NCI-H1694 (cell line): ENCODE measurements at places on chromosomes 6 and 20.
A peak's percentile ranks its signal among the peaks of the same experiment; 100 is the strongest.

GRCh38 chr6:28523241-28523622 lies 2.4 kb upstream of the GPX5 start:
- DNase-seq = no peak

DNA sequence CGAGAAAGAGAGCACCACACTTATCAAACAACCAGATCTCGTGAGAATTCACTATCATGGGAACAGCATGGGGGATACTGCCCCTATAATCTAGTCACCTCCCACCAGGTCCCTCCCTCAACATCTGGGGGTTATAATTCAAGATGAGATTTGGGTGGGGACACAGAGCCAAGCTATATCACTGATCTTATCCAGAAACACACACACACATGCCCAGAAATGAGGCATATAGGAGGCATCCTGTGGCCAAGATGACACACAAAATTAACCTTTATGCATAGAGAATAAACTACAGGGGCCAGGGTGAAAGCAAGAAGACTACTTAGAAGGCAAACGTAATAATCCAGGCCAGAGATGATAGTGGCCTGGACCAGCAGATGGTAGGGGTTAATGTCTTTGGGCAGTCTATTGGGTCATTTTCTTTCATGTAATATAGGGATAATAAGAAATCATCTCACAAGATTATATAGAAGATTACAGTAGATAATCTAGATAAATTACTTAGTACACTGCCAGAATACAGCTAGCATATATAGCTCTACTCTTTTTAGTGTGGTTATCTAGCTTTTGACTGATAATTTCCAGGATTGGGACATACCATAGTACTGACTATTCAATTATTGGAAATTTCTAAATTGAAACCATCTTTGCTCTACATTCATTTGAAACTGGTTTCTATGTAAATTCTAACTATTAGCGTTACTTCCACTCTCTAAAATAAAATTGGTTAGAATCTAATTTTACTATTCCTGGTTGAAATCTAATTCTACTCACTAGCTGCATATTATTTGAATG lies 20.0 kb downstream of the RNF144B start:
- no peak for DNase-seq

DNA sequence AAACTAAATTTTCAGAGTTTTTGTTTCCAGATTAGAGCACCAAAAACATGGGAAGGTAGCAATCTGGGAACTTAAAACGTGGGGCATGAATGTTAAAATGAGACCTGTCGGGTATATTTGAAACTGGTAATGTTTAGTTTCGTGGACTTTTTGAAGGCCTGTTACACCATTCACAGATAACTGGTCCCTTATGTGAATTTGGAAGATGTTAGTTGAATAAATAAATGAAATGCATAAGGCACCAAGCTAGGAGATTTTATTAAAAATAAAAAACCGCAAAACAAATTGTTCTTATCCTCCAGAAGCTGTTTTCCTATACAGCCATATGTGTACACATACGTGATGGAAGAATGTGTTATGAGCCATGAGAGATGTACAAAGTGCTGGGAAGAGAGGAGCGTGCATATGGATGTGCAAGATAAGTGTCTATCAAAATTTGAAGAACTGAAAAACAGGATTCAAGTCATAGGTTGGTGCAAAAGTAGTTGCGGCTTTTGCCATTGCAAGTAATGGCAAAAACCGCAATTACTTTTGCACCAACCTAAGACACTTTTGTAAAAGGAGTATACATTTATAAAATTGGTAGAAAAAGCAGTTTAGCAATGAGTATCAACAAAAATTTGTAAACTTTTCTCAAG lies 700 bp upstream of the MCUR1 start:
- no peak for DNase-seq

GRCh38 chr6:111663692-111664564 lies 58.2 kb upstream of the TRAF3IP2 start:
- DNase-seq = no peak

DNA sequence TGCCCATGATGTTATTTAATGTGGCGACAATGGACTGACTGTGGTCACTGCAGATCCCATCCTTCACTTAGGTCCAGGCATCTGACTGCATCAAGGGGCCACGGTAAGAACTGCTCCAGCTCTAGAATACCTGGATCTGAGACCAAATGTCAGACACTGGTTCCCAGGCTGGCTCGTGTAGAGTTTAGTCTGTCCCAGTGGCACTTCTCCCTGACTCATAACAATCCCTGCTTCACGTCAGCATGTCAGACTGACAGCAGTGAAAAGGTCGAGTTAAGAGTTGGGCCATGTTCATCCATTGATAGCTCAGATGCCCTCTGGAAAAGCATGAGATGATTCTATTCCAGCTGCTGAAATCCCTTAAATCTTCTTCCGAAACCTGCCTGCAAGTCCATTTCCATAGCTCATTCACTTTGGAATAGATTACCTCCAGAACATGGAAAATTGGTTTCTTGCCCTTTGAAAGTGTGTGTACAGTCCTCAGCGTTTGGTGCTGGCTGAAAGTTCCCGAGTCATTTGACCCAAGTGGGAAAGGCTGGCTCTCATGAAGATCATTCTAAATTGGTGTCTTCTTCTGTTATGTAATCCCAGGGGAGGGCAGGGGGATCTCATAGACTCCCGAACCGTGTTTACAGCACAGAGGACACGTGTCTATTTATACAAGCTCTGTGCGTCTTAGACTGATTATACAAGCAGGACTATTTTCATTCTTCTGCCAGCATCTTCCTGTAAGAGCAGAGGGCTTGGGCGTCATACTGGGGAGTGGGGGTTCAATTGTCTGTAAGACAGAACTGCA lies 160.8 kb downstream of the ZDHHC14 start:
- no peak for DNase-seq

- DNase-seq = no peak
These were observed 936 bp upstream of the TMX4 start for GRCh38 chr20:8020314-8021079.

DNA sequence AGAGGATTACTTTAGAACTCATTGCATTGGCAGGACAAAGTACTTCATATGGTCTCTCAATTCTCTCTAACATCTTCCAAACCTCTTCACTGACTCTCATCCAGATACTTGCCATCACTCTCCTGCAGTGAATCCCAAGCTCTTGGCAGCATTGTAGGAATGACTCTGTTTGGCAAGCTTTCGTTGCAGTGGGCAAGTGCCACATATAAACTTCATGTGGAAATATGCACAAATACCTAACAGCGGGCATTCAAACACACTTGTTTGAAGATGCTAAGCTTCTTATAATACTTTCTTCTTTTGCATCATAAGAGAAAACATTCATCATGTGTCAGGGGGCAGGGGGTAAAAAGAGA lies 86.2 kb upstream of the F13A1 start:
- no peak for DNase-seq

DNA sequence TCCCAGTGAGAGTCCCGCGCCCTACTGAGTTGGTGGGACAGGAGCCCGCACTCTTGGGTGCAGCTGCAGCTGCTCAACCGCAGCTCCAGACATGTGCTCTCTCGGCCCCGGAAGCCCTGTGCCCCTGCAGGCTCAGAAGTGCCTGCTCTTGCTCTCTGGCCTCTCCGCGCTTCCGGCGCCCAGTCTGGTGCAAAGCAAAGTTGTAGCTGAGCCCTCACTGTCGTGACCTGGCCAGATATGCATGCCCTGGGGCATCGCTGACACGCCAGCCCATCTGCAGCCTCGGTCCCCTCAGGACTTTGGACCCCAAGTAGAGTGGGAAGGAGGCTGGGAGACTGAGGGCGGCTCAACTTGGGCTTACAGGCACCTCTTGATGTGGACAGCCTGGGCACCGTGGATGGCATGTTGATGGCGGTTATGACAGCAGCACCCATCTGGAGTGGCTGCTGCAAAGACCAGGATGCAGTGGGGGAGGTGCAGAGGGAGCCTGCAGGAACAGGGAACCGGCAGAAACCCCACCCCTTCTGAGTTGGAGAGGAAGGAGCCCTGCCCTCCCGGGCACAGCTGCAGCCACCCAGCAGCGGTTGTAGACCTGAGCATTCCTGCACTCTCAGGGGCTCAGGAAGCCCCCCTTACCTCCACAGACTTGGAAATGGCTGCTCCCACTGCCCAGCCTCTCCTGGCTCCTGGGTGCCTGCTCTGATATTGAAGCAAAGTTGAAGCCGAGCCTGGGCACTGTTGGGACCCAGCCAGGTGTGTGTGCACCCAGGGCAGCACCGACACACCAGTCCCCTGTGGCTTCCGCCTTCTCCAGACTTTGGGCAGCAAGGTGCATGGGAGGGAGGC lies 462.6 kb downstream of the TBC1D32 start:
- DNase-seq = no peak

DNA sequence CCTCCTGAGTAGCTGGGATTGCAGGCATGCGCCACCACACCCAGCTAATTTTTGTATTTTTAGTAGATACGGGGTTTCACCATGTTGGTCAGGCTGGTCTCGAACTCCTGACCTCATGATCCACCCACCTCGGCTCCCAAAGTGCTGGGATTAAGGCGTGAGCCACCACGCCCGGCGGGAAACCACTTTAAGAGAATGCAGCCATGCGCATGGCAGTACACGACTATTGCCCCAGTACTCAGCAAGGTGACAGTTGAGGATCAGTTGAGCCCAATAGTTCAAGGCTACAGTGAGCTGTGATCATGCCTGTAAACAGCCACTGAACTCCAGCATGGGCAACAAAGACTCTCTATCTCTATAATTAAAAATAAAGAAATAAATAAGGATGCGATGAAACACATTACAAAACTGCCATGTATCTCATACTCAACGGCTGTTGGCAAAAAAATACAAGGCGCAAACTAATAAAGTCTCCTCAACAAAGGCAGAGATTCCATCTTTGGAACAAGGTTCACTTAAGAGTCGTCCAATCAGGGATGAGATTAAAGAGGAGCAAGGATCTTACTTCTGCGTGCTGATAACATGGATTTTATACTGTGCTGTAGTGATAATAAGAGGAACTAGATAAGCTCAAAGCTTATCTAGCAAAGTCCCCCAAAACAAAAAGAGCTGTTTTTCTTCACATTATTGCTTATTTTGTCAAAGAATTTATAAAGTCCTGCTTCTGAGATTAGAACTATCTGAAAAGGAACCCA lies 51.1 kb downstream of the STAU1 start:
- no peak for DNase-seq

GRCh38 chr6:8803181-8803760 lies 367.9 kb upstream of the SLC35B3 start:
- DNase-seq = no peak

DNA sequence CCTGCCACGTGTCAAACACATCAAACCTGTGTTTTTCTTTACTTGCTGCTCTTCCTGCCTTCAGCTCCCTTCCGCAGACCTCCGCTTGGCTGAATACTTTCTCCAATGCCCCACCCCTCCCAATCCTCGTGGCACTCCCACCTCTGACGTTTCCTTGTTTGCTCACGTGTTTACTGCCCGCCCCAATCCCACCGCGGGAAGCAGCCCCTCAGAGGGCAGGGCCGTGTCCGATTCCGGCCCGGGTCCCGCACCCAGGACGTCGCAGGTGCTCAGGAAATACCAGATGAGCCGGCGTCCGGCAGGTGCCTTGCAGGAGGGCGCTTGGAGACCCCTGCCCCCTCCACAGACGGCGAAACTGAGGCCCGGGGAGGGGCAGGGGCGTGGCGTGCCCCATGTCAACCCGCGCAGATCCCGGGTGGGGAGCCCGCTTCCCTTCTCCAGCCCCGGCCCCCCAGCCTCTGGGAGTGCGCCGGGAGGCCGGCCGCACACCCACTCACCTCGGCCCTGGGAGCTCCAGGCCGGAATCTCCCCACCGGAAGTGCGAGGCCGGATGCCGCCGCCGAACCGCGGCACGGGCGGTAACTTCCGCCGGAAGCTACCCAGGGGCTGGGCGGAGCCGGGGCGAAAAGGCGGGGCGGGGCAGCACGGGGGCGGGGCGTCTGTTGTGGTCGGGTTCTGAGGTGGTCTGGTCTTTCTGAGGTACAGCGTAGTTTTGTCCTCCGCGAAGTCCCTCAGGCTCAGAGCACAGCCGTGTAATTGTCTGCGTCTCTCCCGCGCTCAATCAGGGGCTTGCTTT lies 42.3 kb downstream of the ELMO2 start:
- DNase-seq = peak; percentile 55

GRCh38 chr6:29617782-29618554 lies 15.0 kb downstream of the GABBR1 start:
- DNase-seq = no peak

DNA sequence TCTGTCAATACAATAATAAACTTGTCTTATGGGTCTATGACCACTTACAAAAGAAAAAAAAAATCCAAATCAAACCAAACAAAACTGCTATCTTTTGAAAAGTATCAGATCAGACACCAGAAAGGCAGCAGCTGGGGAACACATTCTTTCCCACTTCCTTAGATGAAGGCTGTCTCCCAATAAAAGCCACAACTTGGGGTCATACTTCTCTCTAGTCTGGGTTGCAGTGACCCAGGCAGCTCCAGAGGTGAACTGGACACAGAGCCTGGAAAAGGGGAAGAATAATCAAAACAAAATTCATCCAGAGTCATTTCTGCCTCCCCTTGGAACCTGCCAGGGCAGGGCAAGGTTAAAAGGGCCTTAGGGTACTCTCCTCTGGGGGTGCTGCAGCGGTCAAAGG lies 19.1 kb downstream of the ATXN1 start:
- DNase-seq = no peak

- no peak for DNase-seq
These were observed 21.9 kb downstream of the ECT2L start for GRCh38 chr6:138817799-138818198.
